ENCODE measurements at places on chromosomes 2 and 18.
A peak's percentile ranks its signal among the peaks of the same experiment; 100 is the strongest.

DNA sequence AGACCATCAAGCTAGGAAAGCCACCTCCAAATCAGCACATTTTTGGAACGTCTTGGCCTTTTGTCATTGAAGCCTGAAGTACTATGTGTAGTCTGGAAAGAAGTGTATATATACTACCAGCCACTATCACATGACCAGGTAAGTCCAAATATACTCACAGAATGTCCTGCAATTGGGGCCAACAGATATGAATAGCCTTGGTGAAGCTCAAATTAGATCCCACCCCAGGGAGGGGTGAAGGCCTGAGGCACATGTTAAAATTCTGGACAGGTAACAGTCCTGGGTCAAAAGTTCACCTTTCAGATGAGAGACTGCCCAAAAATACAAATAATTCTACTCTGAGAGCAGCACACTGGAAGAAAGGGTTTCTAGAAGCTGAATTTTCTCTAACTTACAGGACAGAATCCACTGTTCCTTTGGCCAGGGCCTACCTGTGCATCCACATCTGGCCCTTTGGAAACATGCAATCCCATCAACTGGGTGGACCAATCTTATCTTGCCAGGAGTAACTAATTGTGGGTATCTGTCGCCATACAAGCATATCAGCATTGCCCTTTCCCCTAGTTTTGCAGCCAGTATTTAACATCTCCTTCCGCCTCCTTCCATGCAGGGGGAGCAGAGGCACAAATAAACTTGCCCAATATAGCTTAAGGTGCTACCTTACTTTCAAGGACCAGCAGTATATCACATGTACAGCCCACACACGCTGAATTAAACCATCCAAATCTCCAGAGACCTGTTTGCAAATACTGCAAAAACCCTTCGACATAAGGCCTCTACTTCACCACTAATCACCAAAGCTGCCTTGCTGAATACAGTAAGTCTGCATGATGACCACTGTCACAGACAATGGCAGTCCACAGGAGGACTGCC, 67.8 kb downstream of the EIF5B start:
- DNase-seq = no peak

GRCh38 chr2:187684174-187684573, 129.9 kb upstream of the TFPI start:
- DNase-seq = no peak

DNA sequence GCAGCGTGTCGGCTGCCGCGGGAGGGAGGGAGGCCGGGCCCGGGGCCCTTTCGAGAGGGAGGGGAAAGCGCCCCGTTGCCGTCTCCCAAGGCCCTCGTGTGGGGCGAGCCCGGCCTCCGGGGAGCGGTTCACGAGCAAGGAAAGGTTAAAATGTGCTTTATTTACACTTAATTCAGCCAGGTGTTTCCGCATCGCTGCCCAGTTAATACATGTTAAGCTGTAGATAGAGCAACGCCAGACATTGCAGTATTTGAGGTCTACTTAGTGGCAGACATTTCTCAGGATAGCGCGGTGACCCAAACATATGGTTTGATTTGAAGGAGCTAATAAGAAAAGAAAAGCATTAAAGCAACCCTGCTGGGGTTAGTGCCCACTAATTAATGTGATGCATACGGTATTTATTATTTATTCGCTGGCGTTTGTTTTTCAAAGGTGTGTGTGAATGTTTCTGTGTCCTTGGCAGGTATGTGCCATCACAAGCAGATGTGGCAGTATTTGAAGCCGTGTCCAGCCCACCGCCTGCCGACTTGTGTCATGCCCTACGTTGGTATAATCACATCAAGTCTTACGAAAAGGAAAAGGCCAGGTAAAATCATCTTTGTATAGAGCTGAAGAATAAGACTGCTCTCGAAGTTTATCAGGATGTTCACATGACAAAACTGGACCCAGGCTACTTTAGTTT, 571 bp downstream of the EEF1B2 start:
- peak; percentile 30 for DNase-seq

- DNase-seq = no peak
Observed at GRCh38 chr2:101328474-101329007, 20.0 kb upstream of the RNF149 start.

GRCh38 chr18:37343542-37343851, 222.1 kb downstream of the CELF4 start:
- DNase-seq = no peak

- no peak for DNase-seq
Observed at GRCh38 chr18:6885006-6885481, 155.5 kb downstream of the ARHGAP28 start.

- DNase-seq = no peak
Observed at GRCh38 chr2:127462461-127462860, 44.2 kb downstream of the PROC start.

DNA sequence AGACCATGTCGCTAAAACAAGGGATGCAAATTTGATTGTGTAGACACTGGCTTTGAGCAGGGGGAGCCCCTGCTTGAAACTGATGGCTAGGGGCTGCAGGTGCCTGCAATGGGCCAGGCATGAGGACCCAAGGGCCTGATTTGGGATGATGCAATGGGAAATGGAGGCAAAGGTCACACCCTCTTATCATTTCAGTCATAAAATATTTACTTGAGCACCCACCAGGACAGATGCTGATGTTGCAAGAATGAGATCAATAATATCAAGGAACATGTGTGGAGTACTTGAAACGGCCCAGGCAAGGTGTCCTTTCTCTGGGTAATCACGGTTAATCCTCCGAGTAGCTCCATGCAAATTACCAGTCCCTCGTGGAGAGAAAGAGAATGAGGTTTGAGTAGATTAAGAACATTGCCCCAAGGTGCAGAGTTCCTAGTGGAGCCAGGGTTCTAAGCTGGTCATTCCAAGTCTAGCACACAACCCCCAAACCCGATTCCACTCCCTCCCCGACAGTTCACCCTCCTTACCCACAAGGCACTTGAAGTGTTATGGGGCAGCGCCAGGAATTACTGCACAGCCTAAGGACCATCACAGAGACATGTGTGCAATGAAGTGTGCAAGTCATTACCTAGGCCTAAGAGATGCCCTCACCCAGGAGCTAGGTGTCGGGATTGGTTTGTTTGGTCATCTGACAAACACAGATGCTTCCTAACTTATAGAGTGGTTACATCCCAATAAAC, 14.0 kb upstream of the TMBIM1 start:
- DNase-seq = no peak

DNA sequence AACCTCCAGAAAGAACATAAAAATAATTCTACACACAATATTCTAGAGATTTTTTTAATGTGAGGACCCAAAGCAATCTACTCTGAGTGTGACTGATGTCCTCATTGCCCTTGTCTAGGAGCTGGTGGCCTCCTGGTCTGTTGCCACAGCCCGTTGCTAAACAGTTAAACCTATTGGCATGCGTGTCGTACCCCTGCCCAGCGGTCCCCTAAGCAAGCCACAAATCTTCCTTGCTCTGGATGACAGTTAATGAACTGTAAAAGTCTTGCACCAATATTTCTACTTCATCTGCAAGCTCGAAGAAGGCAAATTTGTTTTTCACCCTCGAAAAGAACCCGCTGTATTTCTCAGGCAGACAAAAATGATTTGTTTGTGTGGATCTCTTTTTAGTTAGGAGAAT, 489.1 kb upstream of the MEX3C start:
- DNase-seq = no peak

DNA sequence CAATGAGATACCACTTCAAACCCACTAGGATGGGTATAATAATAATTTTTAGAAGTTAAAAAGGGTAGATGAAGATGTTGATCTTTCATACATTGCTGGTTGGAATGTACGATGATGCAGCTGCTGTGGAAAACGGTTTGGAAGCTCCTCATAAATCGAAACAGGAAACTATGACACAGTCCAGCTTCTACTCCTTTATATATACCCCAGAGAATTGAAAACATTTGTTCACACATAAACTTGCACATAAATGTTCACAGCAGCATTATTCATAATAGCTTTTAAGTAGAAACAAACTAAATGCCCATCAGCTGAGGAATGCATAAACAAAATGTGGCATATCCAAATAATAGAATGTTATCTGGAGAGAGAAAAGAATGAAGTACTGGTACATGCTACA, 95.0 kb downstream of the STRADB start:
- DNase-seq = no peak

- DNase-seq = no peak
Observed at GRCh38 chr2:101710471-101711318, 13.2 kb downstream of the MAP4K4 start.

DNA sequence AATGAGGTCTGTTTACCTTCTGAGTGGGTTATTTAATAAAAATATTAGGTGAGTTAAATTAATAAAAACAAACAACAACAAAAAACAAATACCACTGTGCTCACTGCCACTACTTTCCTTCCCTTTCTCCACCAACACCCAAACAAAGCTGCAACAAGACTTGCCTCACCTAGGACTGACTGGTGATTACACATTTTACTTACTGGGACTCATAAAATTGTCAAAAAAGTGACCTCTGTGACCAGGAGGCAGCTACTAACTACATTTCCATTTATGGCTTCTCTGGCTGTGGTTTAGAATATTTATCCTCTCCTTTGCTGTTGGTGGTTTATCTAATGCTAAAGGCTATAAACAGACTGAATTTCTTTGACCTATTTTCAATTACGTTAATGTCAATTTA, 39.8 kb downstream of the EFEMP1 start:
- DNase-seq = no peak

- DNase-seq = no peak
Observed at GRCh38 chr2:195057001-195057400, 600.0 kb upstream of the SLC39A10 start.

- DNase-seq = no peak
Observed at GRCh38 chr2:17762451-17762850, 8.5 kb downstream of the GEN1 start.

- DNase-seq = no peak
Observed at GRCh38 chr2:134261398-134262131, 7.7 kb downstream of the MGAT5 start.

GRCh38 chr18:56327191-56327885, 311.1 kb downstream of the TXNL1 start:
- no peak for DNase-seq

DNA sequence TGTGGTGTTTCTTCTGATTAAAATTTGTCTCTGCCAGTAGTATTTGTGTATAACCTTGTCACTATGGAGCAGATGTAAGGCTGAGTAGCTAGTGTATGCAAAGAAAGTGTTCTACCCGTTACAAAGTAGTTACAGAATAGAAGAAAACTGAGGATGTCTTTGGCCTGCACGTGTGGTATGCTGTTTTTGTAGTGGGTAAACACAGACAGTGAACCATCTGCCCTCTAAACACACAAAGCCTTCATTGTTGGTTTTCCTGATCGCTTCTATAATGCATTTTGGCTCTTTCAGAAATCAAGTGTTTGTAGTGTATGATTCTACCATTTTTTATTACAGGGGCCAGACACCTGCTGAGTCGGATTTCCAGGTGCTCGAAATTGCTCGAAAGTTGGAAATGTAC, 61.5 kb downstream of the FARP2 start:
- no peak for DNase-seq

DNA sequence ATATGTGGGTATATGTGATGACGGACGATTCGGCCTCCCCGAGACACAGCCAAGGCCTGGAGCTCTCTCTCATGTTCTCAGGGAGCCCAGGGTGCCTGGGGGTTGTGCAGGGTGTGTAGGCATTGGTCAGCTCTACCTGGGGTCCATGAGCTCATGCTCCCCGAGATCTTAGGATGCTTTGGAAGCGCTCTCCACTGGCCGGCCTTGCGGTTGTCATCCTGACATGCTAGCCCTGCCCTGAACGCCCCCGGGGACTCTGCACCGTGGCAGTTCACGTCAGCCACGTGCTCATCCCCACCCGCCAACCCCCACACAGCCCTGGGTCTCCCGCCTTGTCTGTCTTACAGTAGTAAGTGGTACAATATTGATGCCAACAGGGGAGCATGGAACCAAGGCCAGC, 67.8 kb downstream of the RTP5 start:
- DNase-seq = no peak

DNA sequence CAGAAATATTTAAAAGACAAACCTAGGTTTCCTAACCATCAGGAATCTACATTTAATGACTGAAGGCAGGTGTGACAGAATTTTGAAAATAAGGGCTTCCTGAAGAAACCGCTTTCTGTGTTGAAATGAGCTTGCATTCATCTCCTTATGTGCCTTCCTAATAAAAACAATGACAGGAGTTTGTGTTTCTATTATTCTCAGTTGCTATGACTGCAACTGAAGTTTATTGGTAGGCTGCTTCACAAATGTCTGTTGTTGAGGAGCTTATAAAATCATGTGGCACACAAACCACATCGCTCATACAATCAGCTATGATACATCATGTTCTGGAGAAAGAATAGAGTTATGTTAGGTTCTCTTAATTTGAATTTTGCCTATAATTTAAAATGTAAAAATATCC, 362.7 kb upstream of the SLC8A1 start:
- DNase-seq = no peak

DNA sequence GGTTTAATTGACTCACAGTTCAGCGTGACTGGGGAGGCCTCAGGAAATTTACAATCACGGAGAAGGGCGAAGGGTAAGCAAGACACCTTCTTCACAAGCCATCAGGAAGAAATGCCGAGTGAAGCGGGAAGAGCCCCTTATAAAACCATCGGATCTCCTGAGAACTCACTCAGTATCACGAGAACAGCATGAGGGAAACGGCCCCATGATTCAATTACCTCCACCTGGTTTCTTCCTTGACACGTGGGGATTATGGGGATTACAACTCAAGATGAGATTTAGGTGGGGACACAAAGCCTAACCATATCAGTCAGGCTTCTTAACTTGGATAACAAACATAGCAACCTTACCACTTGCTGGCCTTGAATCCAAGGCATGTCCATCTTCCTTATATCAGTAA, 289.0 kb upstream of the STON1 start:
- DNase-seq = no peak

GRCh38 chr2:64220894-64221617, 76.8 kb upstream of the PELI1 start:
- DNase-seq = no peak

- no peak for DNase-seq
Observed at GRCh38 chr2:41686156-41686555, 361.7 kb upstream of the PKDCC start.

GRCh38 chr18:59721931-59722330, 24.7 kb upstream of the CCBE1 start:
- no peak for DNase-seq

DNA sequence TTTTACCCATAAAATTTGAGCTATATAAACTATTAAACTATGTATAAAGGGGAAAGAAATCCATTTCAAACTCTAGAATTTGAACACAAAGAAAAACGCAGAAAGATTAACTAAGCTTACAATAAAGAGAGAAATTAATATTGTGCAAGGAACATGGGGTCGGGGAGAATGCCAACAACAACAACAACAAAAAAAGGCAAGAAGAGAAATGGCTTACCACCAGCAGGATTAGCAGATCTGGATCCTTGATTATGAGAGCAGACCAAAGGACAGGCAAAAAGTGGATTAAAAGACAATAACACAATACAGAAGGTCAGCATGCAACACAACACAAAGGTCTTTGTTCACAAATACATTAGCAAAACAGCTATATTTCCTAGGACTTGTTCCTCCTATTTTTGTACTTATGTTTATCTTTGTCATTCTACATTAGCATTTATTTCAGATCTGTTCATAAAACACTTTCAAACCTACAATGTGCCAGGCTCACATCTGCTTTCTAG, 103.4 kb upstream of the RNU4ATAC start:
- DNase-seq = no peak

- DNase-seq = no peak
Observed at GRCh38 chr2:147688242-147688641, 156.6 kb upstream of the ACVR2A start.
